ENCODE measurements at places on chromosomes 5 and 9.

GRCh38 chr5:23451156-23451555 lies 56.3 kb upstream of the PRDM9 start:
- no peak for DNase-seq

DNA sequence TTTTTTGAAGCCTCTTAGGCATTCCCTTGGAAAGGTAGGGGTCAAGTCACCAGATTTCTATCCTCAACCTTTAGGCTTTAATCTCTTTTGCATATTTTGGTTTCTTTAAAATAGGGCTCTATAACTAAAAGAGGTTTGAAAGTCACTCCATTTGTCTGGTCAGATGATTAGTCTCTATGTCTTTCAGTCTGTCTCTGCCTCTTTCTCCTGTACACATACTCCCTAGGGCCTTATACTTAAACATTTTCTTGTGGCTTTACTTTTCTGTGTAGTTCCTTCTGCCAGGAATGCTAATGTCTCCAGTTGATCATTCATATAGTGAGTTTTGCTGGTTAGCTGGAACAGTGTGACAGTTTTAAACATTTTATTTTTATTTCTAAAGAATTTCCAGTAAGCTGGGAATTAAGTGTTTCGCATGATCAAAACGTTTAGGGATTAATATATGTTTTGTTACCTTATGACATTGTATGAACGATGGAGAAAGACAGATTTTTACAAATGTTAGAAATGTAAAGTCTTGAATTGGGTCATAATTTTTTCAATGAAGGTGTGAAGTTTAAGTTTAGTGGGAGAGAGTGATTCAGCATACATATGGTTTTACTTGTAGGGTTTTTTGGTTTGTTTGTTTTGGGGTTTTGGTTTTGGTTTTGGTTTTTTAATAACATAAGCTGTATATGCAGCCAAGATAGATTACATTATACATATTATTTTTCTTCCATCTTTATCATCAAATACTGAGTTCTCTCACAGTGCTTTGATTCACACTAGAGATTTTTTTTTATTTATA lies 90.6 kb downstream of the ZCCHC7 start:
- DNase-seq = no peak

- no peak for DNase-seq
Measured at GRCh38 chr5:60526336-60526875, 173.6 kb downstream of the DEPDC1B start.

DNA sequence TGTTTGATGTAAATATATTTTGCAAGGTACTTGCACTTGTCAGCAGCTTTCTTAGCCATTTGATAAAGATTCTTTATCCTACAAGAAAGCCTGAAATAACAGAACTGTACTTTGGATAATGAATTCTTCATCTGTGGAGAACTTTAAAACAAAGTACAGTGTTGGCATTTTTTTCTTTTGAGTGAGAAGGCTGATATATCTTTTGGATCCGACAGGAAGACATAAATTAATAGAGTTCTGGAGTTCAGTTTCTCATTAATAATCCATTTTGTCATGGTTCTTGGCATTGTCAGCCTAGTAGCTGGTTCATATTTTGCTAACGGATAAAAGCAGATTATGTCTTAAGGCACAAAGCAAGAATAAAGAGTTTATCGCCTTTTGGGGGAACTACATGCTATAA lies 17.0 kb downstream of the PBX3 start:
- DNase-seq = no peak

GRCh38 chr5:6408627-6409446 lies 30.5 kb upstream of the MED10 start:
- DNase-seq = peak; percentile 6

GRCh38 chr5:141846031-141846430 lies 32.2 kb downstream of the PCDH1 start:
- DNase-seq = peak; percentile 56

- DNase-seq = peak; percentile 17
Measured at GRCh38 chr9:134215699-134216448, 51.5 kb upstream of the RNU6ATAC start.

- DNase-seq = no peak
Measured at GRCh38 chr9:89610391-89610925, 5.6 kb downstream of the GADD45G start.

- peak; percentile 78 for DNase-seq
Measured at GRCh38 chr9:22049411-22049810, 40.3 kb upstream of the CDKN2B start.

- DNase-seq = no peak
Measured at GRCh38 chr9:120197605-120198004, 382.4 kb downstream of the CDK5RAP2 start.

DNA sequence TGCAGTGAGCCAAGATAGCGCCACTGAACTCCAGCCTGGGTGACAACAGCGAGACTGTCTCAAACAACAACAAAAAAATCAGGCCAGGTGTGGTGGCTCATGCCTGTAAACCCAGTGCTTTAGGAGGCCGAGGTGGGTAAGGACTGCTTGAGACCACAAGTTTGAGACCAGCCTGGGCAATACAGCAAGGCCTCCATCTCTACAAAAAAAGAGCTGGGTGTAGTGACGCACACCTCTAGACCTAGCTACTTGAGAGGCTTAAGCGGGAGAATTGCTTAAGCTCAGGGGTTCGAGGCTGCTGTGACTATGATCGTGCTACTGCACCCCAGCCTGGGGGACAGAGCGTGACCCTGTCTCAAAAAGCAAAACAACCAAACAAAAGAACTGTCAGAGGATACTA lies 39.9 kb upstream of the MTMR12 start:
- DNase-seq = no peak

- no peak for DNase-seq
Measured at GRCh38 chr5:150085191-150085912, 1.0 kb downstream of the CSF1R start.

GRCh38 chr9:71806901-71807307 lies 38.6 kb upstream of the CEMIP2 start:
- DNase-seq = peak; percentile 78

DNA sequence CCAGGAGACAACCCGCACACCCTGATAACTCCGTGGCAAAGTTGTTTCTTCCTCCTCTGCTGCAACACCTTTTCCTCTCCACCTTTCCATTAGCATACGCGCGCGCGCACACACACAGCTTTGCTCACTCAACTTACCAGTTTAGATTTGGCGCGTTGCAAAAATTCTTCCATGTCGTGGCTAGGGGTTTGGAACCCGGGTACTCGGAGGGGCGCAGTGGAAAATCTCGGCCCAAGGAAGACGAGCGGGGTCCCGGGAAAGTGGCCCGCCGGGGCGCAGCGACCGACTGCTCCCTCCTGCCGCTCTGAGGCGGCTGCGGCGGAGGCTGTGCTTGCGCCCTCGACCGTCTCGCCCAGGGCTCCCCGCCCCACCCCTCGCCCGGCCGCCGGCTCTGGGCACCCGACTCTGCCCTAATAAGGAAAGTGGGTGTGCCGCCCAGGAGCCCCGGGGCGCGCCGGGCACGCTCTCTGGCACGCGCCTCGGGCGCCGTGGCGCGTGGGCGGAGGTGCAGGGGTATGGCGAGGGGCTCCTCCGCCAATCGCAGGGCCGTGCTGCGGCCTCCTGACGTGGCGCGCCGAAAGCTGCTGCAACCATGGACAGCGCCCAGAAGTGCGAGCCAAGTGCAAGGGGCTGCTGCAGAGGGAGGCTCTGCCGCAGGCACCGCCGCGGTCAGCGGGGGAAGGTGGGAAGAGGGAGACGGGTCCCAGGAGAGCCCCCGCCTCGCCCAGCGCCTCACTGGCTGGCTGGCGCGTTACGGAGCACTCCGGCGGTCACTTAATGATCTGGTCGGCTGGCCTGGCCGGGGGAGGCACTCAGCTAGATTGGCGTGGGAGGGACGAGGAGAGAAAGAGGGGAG lies at the start of gene PRUNE2:
TSS of gene PRUNE2 (minus strand) at position 324 of the 856 bp plus-strand sequence. CDS start at position 173, 151 bp downstream.
- peak; percentile 85 for DNase-seq

- no peak for DNase-seq
Measured at GRCh38 chr9:116298249-116298648, 144.7 kb downstream of the PAPPA start.

GRCh38 chr5:135930949-135931295 lies 23.9 kb downstream of the LECT2 start:
- no peak for DNase-seq

DNA sequence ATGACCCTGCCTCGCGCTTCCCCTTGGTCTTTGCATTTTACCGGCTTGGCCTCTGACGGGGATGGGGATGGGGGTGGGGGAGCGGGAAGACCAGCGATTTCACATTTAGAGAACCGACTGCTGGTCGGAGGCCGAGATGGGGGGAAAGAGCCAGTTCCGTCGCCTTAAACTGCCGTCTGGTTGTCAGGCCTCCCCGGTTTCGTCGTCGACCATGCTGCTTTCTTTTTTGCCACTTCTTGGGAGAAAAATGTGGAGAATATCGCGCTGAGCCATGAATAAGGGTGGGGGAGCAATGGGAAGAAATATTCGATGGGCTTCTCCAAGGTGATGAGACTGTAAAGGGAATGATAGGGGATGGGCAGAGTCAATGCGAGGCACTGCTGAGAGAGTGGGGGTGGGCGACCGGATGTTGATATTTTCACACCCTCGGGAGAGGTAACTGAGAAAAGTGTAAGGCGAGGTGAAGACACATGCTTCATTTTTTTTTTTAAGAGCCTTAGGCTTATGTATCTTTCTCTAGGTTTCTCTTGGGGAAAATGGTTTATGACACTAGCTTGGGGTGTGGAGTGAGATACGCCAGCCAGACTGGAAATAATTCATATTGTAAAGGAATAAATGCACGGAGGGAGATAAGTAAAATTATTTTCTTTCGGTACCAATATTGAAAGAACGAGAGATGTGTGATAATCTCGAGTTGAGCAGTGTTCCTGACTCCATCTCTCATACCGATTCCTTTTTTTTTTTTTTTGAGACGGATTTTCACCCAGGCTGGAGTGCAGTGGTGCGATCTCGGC lies 1.1 kb downstream of the KIF2A start:
- DNase-seq = peak; percentile 29

DNA sequence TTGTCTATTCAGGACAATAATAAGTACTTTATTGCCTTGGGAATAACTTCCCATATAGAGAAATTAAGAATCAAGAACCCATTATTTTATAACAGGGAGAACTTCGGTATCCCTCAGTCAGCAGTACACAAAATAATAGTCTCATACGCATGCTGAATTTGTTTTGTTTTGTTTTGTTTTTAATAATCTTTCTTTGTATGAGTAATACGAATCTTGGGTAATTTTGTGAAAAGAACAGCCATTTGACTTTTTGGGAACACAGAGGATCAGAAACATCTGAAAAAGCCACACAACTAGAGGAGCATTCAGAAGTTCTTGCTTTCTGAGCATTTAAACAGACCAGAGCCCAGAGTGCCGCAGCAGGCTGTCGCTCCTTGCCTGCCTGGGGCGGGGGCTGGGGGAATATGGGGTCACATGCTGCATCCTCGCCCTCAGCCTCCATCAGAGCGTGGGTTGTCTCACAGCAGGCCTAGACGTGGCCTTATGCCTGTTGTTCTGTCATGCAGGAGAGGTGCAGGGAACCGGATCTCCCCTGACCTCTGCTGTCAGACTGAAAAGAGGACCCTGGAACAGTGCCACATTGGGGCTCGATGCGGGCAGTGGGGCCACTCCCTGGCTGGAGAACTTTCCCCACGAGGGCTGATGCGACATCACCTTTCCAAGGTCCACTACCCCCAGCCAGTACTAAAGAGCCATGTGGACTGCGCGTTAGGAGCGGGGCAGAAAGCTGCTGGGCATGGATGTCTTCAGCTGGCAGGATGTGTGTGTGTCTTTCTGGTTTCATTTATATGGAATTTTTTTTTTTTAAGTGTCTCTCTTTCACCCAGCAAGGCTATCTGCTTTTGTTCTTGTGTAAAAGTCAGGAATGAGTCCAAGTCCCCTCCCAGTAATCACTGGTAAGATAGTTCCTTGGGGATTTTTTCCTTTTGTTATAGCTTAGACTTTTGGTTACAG lies 133.4 kb upstream of the OTULINL start:
- peak; percentile 43 for DNase-seq

GRCh38 chr5:121105921-121106320 lies 641.8 kb downstream of the PRR16 start:
- no peak for DNase-seq

DNA sequence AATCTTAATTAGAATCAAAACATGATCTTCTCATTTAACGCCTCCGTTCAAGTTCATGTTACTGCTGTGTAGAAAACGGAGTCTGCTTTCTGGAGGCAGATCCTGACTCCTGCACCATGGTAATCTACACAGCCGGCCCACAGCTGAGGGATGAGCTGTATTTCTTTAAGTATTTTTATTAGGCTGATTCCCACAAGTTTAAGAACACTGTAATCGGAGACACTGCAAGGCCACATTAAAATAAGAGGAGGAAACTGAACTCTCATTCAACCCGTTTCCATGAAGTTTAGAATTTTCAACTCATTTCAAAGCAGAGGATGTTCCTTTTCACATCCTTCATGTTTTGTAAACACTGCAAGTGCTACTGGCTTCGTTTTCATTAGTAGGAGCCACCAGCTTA lies 372.2 kb downstream of the NFIB start:
- no peak for DNase-seq

GRCh38 chr9:136373300-136374182 lies at the start of gene CARD9:
CARD9 (minus strand) TSS chr9:136373669; CDS start chr9:136372078, 1,591 bp downstream.
- no peak for DNase-seq

DNA sequence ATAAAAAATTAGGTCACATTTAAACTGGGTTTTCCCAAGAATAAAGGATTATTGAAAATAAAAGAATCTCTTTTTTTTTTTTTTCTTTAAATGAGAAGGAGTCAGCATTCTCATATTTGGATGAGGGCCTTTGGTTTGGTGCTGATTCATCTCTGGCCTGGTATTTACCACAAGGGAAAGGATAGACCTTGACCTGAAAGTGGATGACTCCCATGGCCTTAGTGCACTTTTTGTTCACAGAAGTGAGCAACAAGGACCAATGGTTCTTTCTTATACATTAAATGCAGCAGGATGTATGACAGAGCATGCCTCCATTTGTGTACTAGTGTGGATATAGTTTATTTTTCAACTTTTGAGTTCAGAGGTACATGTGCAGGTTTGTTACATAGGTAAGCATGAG lies 6.9 kb downstream of the YTHDC2 start:
- peak; percentile 75 for DNase-seq

- DNase-seq = peak; percentile 64
Measured at GRCh38 chr5:127006744-127007143, 23.6 kb downstream of the MARCHF3 start.

- DNase-seq = no peak
Measured at GRCh38 chr5:166367391-166367790, 1924.1 kb upstream of the WWC1 start.

DNA sequence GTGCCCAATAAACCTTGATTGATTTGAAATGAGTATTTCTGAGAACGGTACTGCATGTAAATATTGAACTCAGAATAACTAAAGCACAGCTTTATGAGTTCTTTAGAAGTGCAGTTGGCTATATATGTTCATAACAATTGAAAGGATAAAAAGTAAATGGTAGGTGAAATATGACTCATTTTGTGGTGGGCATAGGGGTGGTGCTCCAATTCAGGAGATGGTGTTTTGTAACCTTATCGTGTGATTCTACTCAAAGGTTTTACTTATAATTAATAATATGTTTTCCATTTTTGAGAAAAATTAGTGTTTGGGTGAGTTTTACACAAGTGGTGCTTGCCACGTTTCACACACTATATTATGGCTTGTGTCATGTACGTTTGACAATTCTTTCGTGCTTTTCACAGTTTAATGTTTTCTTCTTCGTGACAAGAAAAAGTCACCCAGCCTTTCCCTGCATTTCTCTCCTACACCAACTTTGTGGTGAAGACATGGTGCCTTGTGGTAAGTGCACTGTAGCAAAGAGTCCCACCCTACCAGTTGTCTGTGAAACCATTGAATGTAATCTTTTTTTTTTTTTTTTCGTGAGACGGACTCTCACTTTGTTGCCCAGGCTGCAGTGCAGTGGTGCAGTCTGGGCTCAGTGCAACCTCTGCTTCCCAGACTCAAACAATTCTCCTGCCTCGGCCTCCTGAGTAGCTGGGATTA lies 492.5 kb upstream of the SGCD start:
- no peak for DNase-seq

- no peak for DNase-seq
Measured at GRCh38 chr9:90972057-90972456, 170.4 kb downstream of the SYK start.

Data from amniotic epithelial cell (primary cell).